NCI-H226 (cell line): ENCODE measurements at places on chromosomes 1 and 21.

DNA sequence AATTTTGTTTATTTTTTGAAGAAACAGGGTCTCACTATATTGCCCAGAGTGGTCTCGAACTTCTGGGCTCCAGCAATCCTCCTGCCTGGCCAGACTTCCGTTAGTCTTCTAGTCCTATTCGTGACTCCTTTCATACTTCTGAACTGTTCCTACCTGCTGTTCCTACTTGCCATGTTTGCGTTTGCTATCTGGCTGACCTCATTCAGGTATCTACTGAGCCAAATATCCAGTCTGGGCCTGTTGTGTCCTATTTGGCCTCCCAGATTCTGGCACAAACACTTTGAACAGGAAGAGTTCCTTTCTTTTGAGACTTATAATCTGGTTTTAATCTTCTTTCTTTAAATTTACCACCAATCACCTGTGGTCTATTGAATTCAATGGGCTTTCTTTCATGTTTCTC lies 6.9 kb upstream of the NR1I3 start:
- no peak for DNase-seq

GRCh38 chr21:19553919-19554615 lies 1150.5 kb upstream of the TMPRSS15 start:
- DNase-seq, result no peak

DNA sequence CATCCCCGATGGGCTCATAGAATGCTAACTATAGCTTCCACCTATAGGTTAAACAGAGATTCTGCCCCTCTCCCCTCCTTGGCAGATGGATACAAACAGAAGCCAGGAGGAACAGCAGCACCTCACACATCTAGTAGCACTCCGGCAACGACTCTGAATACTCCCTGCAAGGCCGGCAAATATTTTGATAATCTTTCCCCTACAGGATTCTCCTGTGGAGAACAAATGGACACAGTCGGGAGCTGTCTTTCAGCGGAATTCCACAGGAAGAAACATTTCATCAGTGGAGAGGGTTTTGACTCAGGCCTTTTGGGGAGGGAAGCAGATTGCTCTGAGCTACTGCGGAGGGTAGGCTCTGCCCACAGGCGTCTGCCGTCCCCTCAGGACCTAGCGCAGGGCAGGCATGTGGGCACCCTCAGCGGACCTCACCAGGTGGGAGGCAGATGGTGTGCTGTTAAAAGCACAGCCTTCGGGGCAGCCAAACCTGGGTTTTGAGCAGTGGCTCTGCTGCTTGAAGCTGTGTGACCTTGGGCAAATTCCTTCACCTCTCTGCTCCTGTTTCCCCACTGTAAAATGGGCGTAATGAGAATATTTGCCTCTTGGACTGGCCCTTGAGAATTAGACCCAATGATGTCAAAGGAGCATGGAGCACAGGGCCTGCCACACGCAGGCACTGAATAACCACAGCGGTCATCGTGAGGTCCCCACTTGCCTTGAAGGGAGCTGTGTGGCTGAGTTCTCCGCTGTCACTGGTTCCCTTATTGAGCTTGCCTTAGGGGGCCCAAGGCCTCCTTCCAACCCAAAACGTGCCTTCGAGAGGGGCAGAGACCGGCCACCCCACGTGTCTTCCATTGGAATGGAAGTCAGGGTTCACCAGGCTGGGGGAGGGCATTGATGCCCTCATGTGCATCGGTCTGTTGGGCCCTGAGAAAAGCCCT lies 19.2 kb upstream of the BCAR3 start:
- DNase-seq, result no peak

GRCh38 chr1:71788113-71788512 lies 494.2 kb downstream of the NEGR1 start:
- DNase-seq, result peak; percentile 34

DNA sequence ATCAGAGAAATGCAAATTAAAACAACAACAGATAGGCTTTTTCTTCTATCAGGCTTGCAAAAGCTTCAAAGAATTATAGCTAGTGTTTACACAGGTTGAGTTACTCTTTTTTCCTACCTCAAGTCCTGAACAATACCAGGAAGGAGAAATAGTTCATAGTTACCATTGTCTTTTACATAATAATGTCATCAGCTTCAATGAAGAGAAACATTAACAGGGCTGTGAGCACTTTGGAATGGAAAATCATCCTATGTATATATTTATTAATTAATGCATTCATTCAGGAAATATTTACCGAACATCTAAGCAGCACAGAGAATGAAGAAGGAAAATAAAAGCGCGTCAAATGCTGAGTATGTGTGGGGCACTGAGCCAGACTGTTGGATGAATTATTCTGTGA lies 197.3 kb downstream of the ZBTB18 start:
- no peak for DNase-seq

DNA sequence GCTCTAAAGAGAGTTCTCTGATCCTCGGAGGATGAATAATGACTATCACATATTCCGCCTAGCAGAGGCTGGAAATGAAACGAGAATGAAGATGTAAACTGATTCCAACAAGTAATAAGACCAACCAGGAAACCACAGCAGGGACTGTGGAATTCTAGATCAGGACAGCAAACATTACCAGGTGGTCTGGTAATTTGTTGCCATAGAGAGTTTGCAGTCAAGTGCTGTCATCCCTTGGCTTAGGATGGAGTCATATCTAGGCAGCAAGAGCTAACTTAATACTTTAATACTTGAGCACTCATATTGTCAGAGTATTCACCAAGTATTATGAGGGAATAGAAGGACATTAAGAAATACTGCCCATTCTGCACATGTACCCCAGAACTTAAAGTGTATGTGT lies 45.1 kb upstream of the MUTYH start:
- no peak for DNase-seq

DNA sequence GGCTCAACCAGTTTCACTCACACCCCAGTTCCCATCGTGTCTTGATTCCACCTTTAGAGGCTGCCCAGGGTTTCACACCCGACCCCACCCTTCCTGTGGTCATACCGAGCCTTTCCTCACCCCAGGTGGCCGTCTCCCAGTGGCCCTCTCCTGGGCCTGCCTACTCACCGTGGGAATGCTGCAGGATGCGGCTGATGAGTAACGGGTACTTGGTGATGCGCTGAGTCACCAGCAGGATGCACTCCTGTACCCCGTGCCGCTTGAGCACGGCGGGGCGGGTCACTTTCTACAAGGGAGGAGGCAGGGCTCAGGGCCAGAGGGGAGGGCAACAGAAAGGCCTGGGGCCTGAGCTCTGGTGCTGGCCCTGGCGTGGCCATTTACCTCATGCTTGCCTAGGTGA lies 16.4 kb downstream of the ARHGEF2 start:
- DNase-seq, result peak; percentile 99

DNA sequence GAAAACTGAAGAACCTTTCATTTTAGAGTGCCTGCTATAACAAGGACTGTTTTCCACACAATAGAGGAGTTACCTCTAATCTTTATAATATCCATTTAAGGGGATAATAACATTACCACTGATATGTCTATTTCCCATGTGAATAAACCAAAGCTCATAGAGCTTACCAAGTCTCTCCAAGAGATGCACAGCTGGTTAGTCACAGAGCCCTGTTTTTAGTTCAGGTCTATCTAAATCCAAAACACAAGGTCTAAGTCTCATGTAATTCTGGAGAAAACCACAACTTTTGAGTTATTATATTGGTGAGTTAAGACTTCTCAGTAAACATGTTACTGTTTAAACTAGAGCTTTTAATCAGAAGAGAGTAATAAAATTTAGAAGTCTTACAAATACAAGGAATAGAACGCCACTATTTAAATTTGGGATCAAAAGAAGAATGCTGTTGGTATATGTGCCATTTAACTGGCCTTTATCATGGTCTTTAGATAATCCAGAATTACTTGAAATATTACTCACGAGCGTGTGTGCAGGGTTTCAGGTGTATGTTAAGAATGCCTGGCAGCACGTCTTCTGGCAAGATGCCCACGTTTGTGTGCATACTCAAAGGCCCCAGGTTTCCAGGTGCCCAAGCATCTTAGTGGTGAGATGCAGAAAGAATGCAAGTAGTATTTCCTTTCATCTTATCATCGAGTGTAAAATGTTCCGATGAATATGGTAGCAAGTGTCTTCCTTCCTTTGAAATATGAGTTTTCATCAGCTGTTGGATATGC lies 190.6 kb downstream of the FMN2 start:
- no peak for DNase-seq

GRCh38 chr1:162560303-162561036 lies 1.1 kb upstream of the UAP1 start:
- no peak for DNase-seq

- DNase-seq, result no peak
These were observed 77.8 kb upstream of the CACHD1 start for GRCh38 chr1:64392109-64392508.

DNA sequence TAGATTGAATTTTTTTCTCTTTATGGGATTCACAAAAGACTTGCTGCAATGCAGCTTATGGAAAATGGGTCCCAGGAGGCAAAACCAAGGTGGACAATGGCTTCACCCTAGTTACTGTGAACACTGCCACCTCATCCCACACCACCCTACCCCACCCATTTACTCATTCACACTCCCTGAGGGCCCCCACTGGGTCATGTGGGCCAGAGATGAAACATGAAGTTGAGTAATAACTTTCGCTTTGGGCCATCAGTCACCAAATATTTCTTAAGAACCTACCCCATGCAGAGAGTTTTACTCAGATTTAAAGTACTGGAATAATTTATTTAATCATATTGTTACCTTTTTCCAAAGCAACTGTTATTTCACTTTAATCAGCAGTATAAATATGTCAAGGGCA lies 191.8 kb downstream of the TPR start:
- DNase-seq, result peak; percentile 71

GRCh38 chr21:45178971-45179370 lies 104.6 kb downstream of the ADARB1 start:
- DNase-seq, result no peak

GRCh38 chr1:208595745-208596144 lies 351.6 kb upstream of the PLXNA2 start:
- DNase-seq, result no peak

GRCh38 chr1:204834752-204835151 lies 35.9 kb upstream of the NFASC start:
- DNase-seq, result no peak

- DNase-seq, result peak; percentile 16
These were observed 31.6 kb downstream of the RGS5 start for GRCh38 chr1:163170975-163171676.

DNA sequence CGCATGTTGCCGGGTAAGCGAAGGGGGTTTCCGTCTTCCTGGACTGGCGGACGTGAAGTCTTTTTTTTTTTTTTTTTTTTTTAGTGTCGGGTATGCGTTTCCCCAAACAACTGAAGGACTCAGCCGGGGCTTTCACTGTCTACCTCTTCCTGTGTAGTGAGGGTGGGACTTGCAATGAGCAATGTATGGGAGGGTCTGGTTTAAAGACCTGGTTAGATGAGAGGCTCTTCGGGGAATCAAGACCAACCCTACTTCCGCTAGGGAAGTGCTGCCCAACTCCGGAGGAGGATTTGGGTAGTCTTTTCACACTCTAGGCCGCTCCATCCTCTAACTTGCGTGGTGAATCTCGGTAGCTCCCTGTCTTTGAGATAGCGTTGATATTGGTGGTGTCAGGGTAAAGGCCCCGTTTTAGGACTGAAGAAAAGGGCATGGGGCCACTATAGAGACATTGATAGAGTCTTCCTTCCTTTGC lies 754 bp downstream of the PRRC2C start:
- peak; percentile 75 for DNase-seq

DNA sequence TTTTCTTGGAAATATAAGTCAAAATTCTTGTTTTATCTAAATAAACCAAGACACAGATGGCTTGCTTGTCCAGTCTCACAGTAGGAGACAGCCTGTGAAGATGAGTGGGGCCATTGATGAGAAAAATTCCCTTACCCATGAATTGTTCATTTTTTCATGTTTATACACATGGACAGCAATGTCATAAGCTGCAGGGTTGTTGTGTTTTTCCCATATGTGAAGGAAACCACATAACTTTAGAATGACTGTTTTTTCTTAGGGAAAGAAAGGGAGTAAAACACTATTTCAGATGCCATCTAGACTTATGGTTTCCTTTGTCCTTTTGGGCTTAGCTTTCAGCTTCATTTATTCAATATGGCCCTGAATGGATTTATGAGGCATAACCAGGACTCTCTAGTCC lies 622.5 kb upstream of the NR5A2 start:
- no peak for DNase-seq

GRCh38 chr21:21481239-21481638 lies 483.0 kb downstream of the NCAM2 start:
- no peak for DNase-seq

GRCh38 chr1:51753969-51754368 lies 124.6 kb downstream of the NRDC start:
- DNase-seq, result no peak

DNA sequence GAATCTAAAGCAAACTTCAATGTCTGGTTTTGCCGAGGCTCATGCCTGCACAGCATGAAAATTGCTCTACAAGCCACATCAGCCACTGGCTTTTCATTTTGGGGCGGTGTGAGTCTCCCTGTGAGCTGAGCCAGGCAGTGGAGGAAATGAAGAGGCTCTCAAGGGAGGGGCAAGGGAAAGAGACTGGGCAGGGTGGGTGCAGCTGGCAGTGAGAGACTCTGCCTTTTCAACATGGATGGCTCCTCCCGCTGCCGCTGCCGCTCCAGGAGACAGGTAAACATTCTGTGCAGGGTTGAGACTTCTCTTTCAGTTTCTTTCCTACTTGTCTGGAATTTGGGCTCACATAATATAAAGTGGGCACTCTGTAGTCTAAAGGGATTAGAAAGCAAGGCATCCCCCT lies 11.3 kb upstream of the CTSE start:
- DNase-seq, result no peak

GRCh38 chr1:178864326-178864725 lies 6.6 kb downstream of the ANGPTL1 start:
- DNase-seq, result no peak

- no peak for DNase-seq
These were observed 9.1 kb downstream of the TTC39A start for GRCh38 chr1:51320967-51321923.

GRCh38 chr1:14713077-14713476 lies 114.6 kb downstream of the KAZN start:
- no peak for DNase-seq

- no peak for DNase-seq
These were observed 54.2 kb downstream of the JAK1 start for GRCh38 chr1:64912191-64912590.

DNA sequence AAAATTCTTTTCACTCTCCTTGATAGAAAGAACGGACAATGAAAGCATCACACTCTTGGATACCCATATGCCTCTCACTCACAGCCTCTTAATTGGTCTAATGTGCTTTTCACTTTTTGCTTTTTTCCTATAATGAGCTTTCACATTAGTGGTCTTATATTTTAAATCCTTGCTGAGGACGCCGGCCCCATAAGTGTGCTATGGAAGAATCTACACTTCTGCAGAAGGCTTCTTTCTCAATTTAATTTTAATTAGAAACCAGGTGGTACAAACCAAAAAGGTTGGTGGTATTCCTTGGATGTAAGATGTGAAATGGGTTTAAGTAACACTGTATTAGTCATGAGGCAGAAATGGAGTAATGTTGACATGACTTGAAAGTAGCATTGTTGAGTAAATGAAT lies 190.6 kb upstream of the NFIA start:
- no peak for DNase-seq
